Bronchial smooth muscle cell (primary cell): ENCODE measurements at places on chromosomes 5 and 9. TPM values are rescaled to one million over a fixed set of nuclear protein-coding genes. Genes with fewer than 3 reads are reported as not detected.

The SLC6A7 gene
- total RNA-seq, result not detected in 2 replicates

The PTGS1 gene
- total RNA-seq, result 18.6 and 26.4 TPM in 2 replicates

The ECSCR gene
- not detected in 2 replicates for total RNA-seq

The ARID3C gene
- not detected in 2 replicates for total RNA-seq

The MUSK gene
- 0.32 and 2.1 TPM in 2 replicates for total RNA-seq

The GKAP1 gene
- total RNA-seq, result 0.43 and 0.47 TPM in 2 replicates

The GDNF gene
- 0.09 and 0.32 TPM in 2 replicates for total RNA-seq

The ZSWIM6 gene
- 7.9 and 10.9 TPM in 2 replicates for total RNA-seq

The GRXCR2 gene
- total RNA-seq, result not detected in 2 replicates

The FCN1 gene
- total RNA-seq, result not detected in 2 replicates
